ENCODE measurements at places on chromosomes 4 and X.
A peak's percentile ranks its signal among the peaks of the same experiment; 100 is the strongest.

- DNase-seq: no peak
Measured at GRCh38 chr4:8322794-8323704, 53.5 kb downstream of the HTRA3 start.

DNA sequence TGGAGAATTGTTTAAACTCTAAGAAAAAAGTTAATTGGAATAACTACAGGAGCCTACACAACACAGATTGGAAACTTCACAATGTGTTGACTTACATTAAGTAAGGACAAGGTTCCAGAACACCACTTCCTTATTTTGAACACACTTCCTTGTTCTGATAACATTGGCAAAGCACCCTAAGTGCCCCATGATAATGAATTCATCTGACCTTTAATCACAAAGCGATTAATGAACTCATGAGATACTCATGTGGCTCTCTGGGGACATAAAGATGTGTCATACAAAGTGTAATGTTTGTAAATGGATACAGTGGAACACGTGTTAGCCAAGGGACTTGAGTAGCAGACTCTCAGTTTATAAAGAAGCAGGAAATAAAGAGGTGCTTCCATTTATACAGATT, 69.0 kb upstream of the ATOH1 start:
- no peak for DNase-seq

DNA sequence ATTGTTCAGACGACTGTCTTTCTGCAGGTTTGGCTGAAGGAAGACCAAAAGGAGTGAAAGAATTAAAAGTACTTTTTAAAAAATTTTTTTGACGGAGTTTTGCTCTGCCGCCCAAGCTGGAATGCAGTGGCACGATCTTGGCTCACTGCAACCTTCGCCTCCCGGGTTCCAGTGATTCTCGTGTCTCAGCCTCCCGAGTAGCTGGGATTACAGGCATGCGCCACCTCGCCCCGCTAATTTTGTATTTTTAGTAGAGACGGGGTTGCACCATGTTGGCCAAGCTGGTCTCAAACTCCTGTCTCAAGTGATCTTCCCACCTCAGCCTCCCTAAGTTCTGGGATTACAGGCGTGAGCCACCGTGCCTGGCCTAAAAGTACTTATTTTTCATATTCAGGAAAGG, 86.3 kb downstream of the ITIH6 start:
- DNase-seq: no peak

GRCh38 chrX:69133921-69134542, 31.2 kb downstream of the PJA1 start:
- DNase-seq: peak; percentile 50

GRCh38 chrX:33543757-33544156, 332.4 kb upstream of the DMD start:
- DNase-seq: no peak

DNA sequence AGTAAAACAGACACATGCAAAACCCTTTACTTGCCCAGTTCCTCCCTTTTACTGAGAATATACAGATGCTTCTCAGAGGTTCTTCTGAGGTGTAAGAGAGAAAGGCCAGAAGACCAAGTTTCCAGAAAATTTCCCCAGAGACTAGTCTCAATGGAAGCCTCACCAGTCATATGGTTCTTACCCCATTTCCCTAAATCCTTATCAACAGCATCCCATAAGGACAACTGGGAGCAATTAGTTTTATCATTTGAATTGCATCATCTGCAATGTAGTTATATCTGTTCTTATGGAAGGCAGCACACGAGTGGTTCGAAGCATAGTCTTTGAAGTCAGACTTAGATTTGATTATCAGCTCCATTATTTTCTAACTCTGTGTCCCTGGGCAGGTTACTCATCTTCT, 203.6 kb upstream of the PPARGC1A start:
- no peak for DNase-seq

- no peak for DNase-seq
Measured at GRCh38 chr4:129917651-129918050, 821.7 kb downstream of the C4orf33 start.

GRCh38 chr4:53132132-53132891, 233.5 kb downstream of the SCFD2 start:
- no peak for DNase-seq

DNA sequence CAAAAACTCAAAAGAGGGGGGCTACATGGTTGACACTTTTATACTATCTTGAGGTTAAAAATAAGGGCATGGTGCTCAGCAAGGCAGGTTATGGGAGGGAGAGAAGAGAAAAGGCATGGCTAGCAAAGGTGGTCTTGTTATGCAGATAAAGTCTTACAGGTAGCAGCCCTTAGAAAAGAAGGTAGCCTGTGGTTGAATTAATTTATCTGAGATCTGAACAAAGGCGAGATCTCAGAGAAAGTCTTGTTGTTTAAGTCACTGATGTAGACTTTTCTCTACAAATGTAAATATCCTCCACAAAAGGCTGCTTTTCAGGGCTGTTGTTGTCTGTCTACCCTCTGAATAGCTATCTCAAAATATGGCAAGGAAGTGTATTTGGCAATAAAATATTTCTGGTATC, 1250.4 kb downstream of the PCDH18 start:
- DNase-seq: peak; percentile 21

- DNase-seq: no peak
Measured at GRCh38 chr4:41129128-41129754, 85.1 kb downstream of the APBB2 start.

DNA sequence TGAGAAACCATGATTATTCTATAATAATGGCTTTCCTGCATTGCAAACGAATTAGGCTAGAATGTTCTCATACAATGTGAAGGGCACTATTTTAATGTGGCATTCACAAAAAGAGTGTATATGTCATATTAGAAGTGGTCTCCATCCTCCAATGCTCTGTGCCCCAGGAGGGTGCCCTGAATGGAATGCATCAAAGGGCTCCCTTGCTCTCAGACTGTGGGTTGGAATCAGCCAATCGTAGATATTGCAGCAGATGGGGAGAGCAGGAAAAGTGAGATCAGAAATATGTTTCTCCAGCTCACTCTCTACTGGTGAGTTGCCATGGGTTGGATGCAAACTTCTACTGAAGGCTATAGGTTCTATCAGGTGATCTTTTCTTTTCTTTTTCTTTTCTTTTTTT, 11.9 kb upstream of the NSUN7 start:
- DNase-seq: no peak
